Stimulated activated CD8-positive, alpha-beta memory T cell treated with anti-CD3 and anti-CD28 coated beads, Interleukin-15, amount 100 ng/mL, for 1 hour (primary cell): ENCODE measurements at places on chromosomes 16 and 17.

DNA sequence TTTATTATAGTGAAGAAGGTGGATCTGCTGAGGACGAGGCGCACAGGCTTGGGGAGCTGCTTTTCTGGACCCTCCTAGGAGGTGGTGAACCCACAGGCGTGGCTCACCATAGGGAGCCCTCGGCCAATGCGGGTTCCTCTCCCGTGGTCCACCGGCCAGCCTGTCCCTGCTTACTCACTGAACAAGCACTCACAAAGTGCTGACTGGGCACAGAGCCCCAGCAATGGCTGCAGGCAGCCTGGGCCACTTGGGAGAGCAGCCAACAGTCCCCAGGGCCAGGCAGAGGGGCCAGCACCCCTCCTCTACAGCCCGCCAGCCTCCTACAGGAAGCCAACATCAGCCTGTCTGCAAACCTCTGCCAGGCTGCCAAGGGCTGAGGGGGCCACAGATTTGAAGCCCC lies 19.1 kb upstream of the NCBP3 start:
- no peak for DNase-seq

GRCh38 chr17:68294196-68294555 lies 2.9 kb downstream of the ARSG start:
- no peak for DNase-seq

GRCh38 chr16:87131061-87131995 lies 185.9 kb downstream of the C16orf95 start:
- DNase-seq = no peak

GRCh38 chr17:55911186-55911585 lies 160.3 kb downstream of the PCTP start:
- DNase-seq = no peak

DNA sequence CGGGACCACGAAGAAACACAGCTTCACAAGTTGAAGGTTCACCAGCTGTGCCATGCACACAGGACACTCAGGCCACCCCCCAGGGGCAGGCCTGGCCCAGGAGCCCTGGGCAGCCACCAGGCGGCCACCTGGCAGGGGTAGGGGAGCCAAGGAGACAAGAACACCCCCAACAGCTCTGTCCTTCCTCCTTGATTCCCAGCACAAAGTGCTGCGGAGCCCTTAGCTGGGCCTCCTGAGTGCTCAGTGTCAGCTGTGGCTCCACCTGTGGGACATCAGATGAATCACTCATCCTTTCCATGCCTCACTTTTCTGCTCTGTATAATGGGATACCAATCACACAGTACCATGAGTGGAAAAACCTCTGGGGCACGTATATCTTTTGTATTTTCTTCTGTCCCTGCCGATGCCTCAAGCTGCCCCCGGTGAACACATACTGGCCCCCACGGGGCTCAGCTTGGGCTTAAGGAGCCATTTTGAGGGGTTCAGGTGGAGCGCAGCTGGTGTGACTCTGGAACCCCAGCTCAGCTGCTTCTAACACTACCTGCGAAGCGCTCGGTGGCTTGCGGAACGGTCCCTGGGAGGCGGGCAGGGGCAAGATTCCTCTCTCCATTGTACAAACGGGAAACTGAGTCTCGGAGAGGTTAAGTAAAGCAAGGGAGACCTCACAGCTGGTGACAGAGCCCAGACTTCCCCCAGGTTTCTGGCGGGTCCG lies 12.0 kb downstream of the GALK1 start:
- no peak for DNase-seq

- DNase-seq = no peak
Observed at GRCh38 chr16:55498101-55498500, 10.8 kb upstream of the LPCAT2 start.

DNA sequence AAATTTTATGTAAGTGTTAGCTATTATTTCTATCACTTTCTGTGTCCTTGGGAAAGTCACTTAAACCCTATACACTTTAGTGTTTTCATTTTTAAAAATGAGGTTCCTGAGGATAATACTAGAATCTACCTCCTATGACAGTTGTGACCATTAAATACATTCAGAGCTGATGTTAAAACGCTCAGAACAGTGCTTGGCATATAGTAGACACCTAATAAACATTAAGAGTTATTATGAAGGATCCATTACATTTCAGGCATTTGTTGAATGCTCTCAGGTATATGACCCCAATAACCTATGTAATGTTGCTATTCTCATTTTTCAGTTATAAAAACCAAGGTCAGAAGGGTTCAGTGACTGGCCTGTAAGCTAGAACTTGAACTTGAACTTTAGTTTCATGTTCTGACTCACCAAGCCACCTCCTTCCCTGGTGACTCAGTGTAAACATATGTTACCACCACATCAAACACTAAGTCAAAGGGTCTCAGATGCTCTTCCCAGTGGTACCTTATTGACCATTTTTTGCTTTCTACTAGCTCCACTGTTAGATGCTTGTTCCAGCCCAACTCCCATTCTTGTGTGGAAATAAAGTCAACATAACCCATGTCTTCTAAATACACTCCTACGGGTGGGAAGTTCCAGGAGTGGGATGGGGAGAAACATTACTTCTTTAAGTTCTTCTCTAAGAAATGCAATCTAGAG lies 47.6 kb downstream of the HSD17B2 start:
- DNase-seq = no peak

- no peak for DNase-seq
Observed at GRCh38 chr17:50651661-50652060, 17.0 kb downstream of the ABCC3 start.

DNA sequence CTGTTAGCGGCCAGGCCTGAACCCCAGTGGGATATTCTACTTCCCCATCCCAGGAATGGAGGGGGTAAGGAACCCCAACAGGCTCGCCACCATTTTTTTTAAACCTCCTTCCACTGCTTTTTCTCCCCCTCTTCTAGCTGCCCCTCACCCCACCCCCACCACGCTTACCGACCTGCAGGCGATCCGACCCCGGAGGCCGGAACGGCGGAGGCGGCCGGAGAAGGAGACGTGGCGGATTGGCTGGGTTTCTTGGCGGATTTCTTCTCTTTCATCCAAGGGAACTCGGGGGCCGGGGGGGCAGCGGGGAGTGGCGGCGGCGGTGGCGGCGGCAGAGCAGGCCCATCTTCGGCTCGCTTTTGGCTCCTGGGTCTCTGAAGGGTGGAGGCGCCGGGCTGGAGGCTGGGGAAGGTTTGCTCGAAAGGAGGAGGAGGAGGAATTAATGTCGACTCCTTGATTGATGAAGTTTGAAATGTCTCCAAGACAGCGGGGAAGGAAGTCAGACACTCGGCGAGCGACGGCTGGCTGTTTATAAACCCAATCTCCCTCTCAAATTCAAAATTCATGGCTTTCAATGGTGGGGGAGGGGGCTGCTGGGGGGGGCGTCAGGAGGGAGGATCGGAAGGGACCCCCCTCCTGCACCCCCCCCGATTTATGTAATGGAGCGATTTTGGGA lies 424 bp downstream of the HOXB2 start:
- DNase-seq = no peak

DNA sequence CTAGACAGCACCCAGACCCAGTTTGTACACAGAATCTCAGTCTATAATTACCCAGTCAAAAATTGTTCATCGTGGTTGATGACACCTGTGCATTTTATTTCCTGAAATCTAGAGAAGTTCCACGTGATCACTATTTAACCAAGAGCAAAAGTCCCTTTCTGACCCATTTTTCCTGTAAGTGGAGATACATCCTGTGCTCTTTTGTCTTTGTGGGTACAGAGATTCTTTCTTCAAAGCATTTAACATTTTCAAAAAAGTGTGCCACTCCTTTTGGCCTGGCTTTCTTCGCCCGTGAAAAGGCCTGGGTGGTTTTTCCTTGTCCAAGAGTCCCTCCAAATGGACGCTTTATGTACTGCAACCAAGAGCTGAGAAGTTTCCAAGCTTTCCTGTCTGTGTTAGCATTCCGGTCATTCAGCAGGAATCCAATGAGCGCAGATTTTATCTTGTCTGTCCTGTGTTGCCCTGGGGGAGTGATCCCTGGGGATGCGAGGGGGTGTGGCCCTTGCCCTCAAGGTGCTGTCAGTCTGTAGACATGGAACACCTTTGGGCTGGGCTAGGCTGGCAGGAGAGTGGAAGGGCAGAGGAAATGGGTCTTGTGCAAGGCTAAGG lies 161.1 kb upstream of the CACNG5 start:
- peak; percentile 24 for DNase-seq

- no peak for DNase-seq
Observed at GRCh38 chr16:75342308-75342811, 90.9 kb upstream of the BCAR1 start.

DNA sequence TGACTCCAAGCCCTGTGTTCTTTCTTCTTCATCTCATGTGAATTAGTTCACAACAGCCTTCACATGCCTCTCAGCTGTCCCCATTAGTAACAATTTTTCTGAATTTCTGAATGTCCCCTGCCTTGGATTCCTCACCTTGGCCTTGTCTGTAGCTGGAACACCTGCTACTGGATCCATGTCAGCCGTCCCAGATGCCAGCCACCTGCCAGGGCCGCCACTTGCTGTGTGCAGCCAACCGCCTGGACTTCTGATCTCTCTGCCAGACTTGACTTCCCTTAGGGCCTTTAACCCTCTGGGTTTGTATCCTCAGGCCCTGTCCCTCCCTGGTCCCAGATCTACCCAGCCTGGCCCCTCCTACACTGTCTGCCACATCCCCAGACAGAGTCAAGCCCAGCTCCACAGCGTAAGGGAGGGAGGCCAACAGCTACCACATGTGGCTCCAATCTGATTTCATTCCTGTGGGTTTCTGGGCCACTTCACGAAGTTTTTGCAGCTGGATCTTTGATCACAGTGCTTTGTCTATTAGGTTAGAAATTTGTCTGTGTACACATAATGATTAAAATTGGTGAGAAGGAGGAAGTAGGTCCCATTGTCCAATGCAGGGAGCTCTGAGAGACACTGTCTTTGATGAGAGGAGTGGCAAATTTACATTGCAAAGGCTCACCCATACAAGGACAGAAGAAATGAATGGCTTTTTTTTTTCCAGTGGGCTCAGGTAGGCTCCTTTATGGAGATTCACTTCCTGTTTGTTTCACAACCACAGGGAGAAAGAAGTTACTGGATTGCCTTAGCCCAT lies 15.3 kb downstream of the MPP2 start:
- no peak for DNase-seq

GRCh38 chr17:68705714-68706076 lies 104.5 kb upstream of the FAM20A start:
- no peak for DNase-seq

DNA sequence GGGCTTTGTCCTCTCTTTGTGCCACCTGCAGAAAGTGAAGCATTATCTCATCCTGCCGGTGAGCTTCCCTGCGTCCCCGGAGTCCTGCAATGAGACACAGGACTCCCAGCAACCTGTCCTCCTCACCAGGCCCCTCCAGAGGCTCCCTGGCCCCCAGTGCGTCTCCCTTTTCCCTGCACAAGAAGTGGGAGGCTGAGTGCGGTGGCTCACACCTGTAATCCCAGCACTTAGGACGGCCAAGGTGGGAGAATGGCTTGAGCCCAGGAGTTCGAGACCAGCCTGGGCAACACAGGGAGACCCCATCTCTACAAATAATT lies 8.4 kb downstream of the GRB7 start:
- DNase-seq = no peak
